ENCODE measurements at places on chromosomes 12 and 14.

- DNase-seq = no peak
Observed at GRCh38 chr14:105136401-105137322, 31.9 kb downstream of the JAG2 start.

DNA sequence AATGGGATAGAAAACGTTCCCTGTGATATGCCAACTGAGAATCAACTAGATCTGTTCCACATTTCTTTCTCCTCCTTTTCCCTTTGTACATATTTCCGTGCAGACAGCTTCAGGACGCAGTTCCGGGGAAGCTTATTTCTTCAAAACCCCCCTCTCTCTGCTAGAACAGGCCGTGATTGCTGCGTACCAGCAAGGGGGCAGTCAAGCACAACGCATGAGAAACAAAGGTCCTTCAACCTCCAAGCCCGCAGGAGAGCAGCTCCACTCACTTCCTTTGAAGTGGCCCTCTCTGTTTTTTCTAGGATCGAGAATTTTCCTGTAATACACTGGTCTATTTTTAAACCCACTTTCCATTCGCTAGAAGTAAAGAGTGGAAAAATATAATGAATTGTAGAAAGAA lies 80.8 kb downstream of the ZNF664 start:
- peak; percentile 85 for DNase-seq

DNA sequence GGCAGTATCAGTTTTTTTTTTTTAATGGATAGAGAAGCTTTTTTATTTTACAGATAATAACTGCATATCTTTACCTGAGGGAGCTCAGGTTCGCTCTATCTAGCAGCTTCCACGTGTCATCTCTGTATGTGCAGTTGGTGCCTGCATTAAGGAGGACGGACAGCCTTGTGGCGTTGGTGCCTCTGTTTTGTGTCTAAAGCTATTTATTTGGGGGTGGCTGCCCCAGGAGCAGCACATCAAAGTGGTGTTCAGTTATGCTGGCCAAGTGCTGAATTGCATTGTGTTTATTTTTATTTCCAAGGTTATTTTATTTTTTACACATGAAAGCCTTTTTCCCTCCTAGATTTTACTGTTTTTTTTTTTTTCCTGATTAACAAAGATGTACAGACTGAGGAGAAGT lies 59.7 kb downstream of the RASSF3 start:
- no peak for DNase-seq

- DNase-seq = no peak
Observed at GRCh38 chr12:4486980-4487379, 41.4 kb upstream of the FGF6 start.

DNA sequence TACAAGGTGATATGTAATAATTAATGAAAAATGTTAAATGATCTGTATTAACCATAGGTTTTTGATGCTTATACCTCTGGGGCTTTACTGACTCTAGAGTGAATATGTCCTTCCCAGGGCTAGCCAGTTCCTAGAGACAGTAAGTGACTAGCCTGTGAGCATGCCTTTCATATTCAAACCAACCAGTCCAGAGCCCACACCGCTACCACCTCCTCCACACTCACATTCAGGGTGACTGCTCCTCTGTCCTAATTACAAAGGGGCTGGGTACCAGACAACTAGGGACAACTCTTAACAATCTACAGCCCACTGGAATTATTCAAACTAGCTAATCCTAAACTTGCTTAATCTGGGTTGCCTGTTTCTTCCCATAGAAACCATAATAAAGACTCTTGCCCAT lies 49.0 kb downstream of the RALGAPA1 start:
- DNase-seq = no peak

DNA sequence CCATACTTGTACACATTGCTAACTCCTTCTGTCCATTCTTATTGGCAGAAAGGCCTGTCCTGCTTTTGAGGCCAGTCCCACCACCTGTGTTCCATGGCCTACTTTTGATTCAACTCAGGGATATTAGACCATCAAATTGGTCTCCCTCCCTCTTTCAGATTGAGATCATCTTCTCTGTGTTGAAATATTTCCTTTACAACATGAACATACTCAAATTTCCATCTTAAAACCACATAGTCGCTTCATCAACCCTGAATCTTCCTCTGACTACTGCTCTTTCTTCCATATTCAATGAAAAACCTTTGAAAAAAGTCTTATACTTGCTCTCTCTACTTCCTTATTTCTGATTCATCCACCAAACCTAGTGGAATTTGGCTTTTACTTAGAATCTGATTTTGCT lies 34.9 kb downstream of the TRMT5 start:
- no peak for DNase-seq

Measured in fibroblast of pulmonary artery (primary cell).